Stimulated activated CD4-positive, alpha-beta T cell treated with anti-CD3 and anti-CD28 coated beads, Interleukin-4, amount 100 ng/mL, for 48 hours (primary cell): ENCODE measurements at places on chromosomes 5 and 9.

- no peak for DNase-seq
These were observed 20.6 kb downstream of the TPD52L3 start for GRCh38 chr9:6348766-6349165.

GRCh38 chr5:172159016-172159415 is 29.0 kb downstream of the STK10 start:
- no peak for DNase-seq

DNA sequence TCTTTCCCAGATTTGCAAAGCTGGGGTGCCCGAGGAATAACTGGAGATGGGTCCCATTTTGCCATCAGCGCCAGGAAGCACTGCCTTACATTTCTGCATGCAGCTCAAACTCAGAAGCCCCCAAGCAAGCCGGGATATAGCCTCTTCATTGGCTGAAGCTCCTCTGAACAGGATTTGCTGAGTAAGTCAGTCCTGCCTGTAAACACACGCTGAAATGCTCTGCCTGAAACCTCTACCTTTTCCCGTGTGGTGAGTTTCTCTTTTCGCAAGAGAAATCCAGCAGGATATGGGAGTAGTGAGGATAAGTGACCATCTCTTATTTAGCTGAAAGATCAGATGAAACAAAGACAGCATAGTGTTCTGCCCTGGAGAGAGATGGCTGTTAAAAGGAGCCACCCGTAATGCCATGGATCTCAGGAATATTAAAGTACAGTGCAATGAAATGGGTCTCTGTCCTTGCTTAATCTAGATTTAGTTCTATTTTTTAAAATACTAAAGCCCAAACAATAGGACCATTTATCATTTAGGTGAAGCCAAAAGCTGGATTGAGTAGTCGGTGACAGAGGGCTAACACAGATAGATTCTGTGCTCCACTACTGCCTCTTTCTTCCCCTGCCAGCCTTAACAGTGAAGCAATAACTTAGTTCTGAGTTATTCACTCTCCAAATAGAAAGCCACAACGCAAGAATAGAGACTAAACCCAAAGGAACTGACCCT is 177.5 kb upstream of the PPP2R2B start:
- DNase-seq = no peak

- no peak for DNase-seq
These were observed 83.2 kb upstream of the SMIM15 start for GRCh38 chr5:61245486-61245885.

GRCh38 chr5:67808340-67808739 is 407.2 kb upstream of the PIK3R1 start:
- DNase-seq = no peak

DNA sequence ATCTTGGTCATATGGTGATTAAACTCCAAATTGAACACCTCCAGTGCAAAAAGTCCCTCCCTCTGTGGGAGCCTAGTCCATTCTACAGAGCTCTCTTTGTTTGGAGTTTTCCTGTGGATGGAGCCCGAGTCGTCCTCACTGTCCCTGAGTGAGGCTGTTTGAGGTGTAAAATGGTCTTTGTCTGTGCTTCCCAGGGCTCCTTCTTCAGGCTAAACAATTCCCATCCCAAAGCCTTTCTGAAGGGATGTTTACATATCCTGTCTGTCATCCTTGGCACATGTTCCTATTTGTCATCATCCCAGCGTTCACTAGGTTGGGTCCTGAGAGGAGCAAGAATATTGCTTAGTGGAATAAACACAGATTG is 68.9 kb downstream of the COL27A1 start:
- DNase-seq = no peak

DNA sequence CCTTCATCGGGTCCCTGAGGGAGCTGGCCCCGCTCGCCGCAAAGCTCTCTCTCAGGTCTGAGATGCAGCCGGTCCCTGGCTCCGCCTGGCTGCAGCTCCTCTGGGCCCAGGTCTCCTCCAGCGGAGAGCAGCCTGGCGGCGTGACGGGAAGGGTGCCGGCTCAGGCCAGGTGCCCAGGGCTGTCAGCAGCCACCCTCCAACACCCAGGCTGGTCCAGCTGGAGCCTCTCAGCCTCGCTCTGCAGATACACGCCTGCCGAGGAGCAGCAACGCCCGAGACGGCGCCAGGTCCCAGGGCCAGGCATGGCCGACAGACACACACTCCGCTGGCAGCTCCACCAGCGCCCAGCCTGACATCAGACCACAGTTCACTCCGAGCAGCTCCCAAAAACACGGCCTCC is 25.6 kb downstream of the FAM163B start:
- DNase-seq = no peak

DNA sequence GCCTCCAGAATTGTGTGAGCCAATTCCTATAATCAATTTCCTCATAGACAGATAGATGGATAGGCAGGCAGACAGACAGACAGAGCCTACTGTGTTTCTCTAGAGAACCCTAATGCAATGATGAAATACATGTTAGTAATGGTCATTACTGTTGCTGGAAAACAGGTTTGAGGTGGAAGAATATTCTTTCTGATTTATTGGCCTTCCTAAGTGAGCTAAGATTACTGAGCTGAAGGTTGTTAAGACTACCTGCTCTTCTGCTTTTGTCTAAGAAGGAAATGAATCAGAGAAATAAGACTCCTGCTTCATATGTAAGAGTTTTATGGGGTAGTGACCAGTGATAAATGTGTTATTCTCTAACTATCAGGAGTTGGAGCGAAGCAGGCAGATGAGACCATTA is 219.9 kb downstream of the ELAVL2 start:
- DNase-seq = no peak

DNA sequence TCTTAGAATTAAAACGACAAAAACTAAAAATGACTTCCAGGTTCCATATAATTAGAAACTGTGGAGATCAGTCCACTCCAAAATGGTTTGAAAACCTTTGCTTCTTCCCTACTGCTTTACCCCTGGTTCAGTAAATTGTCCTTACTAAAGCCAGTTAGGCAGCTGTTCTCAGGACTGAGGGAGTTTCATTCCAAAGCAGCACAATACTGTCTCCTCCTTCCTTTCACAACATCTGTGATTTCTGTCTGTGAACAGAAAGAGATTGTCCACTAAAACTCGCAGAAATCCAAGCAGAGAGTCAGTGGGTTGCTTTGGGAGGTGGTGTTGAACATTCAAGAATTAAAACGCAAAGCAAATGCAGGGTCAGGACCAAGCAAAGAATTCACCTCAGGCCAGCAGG is 740.8 kb upstream of the ZNF608 start:
- DNase-seq = no peak

DNA sequence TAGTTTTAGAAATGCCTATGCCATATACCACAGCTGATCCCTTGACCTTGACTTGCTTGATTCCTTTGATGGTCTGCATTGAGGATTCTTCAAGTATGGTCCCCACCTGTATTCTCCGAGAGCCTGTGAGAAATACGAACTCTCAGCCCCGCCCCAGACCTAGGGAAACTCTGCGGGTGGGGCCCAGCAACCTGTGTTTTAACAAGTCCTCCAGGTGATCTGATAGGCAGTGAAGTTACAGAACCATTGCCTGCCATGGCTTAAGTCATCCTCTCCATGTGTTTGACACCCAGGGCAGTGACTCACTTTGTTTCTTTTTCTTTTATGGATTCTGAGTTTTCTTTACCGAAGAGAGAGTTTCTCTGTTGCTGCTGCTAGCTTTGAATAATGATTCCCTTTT is 18.5 kb downstream of the FRMPD1 start:
- DNase-seq = no peak

DNA sequence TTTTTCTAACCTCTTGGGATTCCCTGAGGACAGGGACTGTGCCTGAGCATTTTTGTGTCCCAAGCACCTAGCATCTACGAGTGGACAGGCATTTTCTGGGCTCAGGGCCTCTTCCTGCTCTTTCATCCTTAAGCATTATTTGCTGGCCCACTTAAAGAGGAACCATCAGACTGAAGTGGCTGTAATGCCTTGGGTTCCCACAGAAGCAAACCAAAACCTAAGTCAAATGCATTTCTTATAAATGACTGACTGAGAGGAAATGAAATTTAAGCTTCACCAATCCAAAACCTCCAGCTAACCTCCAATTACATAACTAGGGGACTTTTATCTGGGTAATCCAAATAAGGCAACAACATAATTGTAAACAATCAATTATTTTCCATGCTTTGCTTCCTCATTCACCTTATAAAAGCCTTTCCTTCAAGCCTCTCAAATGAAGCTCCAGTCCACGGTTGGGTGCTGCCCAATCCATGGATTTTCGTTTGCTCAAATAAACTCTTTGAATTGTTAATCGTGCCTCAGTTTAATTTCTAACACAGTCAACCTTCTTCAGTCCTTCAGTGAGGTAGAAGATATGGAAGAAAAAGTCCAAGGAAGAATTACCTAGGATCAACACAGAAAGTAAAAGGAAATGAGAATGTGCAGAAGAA is 25.3 kb upstream of the SLC31A2 start:
- DNase-seq = no peak

DNA sequence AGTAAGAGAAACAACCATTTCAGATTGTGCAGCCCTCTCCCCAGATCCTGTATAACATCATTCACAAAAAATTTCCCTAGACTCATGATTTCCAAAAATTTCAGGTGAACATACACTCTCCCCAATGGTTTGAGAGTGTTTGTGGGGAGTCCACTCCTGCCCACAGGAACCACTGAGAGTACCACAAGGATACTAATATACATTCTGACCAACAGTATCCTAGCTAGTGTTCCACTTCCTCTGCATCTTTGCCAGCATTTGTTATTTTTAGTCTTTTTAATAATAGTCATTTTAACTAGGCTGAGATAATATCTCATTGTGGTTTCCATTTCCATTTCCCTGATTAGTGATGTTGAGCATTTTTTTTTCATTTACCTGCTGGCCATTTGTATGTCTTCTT is 155.4 kb downstream of the DTWD2 start:
- DNase-seq = no peak

DNA sequence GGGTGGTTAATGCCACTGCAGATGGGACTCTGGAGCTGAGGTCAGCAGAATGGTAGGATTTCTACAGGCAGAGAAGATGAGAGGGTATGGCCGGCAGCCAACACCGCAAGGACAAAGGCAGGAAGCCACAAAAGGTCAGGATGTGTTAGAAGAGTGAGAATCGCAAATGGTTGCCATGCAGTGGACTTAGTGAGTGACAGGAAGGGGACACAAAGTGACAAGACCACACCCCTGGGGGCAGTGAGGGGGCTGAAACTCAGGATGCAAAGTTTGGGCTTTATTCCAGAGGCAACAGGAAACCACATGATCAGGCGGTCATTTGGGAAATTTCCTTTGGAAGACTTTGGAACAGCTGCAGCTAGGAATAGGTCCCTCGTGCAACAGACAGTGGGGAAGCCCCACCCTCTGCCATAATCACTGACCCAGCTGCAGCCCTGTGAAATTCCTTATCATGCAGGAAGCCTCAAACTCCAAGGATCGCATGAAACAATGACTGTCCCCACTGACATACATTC is 14.2 kb upstream of the CCDC180 start:
- no peak for DNase-seq

GRCh38 chr5:89830691-89831090 is 578.9 kb downstream of the CETN3 start:
- DNase-seq = no peak

DNA sequence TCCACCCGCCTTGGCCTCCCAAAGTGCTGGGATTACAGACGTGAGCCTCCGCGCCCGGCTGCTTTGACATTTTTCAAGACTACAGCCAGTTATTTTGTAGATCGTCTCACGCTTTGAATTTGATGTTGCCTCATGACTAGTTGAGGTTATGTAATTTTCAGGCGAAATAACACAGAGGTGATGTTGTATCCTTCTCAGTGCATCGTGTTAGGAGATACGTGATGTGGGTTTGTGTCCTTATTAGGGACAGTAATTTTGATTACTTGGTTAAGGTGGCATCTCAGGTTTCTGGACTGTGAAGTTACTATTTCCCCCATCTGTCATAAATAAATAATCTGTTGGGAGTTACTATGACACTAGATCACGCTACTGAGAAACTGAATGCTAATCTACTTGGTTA is 25.0 kb downstream of the CTNNA1 start:
- DNase-seq = no peak

DNA sequence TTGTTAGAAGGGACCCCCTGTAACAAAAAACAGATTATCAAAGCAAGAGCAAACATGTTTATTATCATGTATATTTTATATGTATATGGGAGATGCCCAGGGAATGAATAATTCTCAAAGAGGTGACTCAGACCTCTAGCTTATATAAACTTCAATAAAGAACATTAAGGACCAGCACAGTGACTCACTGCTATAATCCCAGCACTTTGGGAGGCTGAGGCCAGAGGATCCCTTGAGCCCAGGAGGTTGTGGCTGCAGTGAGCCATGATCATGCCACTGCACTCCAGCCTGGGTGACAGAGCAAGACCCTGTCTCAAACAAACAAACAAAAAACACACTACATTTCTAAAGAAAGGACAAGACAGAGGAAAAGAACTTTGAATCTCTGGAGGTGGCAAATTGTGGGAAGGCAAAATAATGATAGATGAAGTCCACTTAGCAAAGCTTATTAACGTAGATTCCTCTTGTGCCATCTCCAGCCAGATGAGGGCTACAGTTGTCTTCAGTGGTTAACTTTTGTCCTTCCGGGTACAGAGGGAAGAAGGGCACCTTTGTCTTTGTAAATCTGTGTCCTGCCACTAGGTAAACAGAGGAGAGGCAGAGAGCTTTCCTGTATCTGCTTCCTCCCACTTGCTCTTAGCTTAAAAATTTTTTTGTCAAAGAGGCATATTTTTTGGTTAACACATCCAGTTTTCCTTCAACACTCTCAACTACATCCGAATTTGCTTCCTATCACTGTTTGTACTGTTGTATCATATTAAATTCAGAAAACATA is 7.5 kb upstream of the RFK start:
- no peak for DNase-seq

- no peak for DNase-seq
These were observed 19.9 kb downstream of the ABITRAM start for GRCh38 chr9:108953983-108954574.

DNA sequence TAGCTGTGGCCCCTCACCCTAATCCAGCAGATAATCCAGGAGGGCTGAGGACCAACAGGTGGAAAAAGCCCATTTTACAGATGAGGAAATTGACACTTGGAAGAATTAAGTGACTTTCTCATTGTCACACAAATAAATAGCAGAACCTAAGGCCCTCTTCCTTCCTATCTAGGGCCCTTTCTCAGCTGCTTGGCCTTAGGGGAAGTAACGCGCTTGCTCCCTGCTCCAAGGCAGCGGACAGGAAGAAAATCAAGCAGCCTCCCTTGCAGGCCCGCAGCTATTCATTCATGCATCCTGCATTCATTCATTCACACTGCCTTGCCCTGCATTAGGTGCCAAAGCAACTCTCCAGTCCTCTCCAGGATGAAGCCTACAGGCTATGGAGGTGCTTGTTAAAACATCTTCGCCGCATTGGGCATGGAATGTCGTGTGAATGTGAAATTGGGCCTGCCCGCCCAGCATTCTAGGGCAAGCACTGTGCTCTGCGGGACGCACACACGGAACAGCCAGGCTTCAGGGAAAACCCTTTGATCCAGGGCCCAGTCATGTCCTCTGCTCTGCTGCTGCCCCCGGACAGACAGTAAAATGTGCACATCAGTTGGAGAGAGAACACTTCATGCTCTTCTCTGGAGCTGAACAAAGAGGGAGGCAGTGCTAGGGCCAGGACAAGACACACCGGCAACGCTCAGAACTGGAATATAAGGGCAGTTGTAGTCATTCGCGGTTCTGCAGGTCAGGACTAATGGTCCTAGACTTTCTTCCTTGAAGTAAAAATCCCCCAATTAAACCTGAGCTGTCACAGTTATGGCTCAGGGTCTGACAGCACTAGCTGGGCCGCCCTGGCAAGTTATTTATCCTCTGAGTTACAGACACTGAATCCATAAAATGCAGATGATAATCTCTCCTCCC is 166.0 kb downstream of the COL23A1 start:
- DNase-seq = no peak

- no peak for DNase-seq
These were observed 47.4 kb downstream of the POLK start for GRCh38 chr5:75558981-75559632.

- no peak for DNase-seq
These were observed 204.9 kb upstream of the TARS1 start for GRCh38 chr5:33235824-33236223.
